ENCODE measurements at places on chromosomes 1 and 21.

DNA sequence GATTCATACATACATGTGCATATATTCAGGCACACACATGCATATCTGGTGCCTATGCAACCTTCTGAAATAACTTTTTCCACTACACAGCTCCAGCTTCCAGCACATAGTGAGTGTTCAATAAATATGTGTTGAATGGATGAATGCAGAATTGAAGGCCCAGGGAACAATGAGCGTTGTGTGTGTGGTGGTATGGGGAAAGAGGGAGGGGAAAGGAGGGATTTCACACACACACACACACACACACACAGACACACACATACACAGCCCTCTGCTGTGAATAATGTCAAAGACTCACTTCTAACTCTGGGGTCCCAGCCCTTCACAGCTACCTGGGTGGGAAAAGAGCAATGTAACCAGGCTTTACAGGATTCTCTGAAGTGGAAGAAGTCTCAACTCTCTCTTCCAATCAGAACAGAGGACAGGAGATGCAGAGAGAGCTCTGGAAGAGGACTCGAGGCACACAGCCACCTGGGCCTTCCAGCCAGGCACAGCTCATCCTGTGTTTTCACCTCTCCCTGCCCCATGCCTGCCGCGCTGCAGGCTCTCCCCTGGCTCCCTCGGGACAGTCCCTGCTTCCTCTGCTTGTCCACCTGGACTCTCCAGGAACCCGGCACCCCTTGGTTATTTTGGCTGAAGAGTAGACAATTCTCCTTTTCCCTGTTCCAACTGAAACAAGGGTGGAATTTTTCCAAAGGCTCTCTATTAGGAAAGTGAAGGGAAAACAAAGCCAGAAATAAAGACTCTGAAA is 5.4 kb upstream of the IGSF8 start:
- no peak for DNase-seq

DNA sequence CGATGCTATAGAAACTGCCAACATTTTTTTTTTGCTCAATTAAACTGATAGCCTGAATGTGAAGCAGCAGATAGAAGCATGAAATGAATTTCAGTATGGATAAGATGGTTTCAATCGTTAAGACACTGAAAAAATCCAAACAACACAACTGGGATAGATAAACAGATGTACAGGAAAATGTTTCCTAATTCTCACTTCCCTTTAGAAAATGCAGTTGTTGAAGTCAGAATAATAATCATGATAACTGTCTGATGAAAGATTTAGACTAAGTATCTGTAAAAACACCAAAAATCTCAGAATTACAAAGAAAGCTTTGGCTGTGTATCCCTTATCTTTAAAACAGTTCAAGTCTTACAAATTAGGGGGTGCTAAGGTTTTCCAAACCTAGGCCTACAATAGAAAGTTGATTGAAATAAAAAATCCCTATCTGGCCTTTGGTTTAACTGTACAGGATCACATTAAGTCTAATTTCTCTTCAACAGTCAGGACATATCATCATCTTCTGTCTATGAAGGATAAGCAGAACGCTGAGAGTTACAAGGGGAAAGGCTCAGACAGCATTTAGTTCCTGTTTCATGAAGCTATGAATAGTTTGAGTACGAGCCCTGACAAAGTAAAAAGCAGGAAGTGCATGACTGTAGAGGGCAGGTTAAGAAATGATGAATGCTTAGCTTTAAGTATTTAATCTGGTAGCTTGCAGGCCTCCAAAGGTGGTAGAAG is 203.2 kb downstream of the APP start:
- peak; percentile 18 for DNase-seq

- peak; percentile 40 for DNase-seq
These were observed 107.1 kb downstream of the NIBAN1 start for GRCh38 chr1:184866991-184867788.

DNA sequence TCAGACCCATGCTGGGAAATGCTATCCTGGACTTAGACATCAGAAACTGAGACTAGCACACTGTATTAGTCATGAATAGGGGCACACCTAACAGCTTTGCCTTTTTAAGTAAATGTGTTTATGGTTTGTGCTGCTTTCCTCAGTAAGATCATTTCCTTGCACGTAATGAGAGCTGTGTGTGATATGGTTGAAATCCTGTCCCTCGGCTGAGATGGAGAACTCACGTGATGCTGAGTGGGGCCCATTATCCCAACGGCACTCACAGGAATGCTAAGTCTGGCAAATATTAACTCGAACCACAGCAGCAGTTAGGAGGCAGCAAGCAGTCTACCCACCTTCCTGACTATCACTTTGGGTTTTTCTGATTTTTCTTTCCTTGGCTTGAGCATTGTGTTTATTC is 38.2 kb downstream of the BCL9 start:
- no peak for DNase-seq

- DNase-seq, result no peak
These were observed 45.3 kb downstream of the PRRC2C start for GRCh38 chr1:171530676-171531075.

GRCh38 chr1:210448297-210448892 is 119.7 kb downstream of the HHAT start:
- DNase-seq, result no peak

DNA sequence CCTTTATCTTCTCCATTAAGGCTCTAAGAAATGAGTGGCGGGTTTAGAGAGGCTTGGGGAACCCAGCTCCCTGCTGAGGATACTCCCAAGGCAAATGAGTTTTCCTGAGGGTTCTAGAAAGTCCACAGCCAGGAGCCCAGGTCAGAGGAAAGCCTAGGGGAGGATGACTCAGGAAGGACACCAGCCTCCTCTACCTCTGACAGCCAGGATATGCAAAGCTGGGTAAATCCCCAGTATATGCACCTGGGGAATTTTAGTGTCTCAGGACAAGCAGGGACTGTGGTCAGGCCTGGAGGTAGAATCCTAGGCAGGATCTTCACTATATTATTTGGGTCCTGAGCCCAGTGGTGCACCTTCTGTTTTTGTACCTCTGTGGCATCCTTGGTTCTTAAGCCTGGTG is 23.5 kb upstream of the WNT4 start:
- no peak for DNase-seq
